ENCODE measurements at places on chromosomes 5 and 9.

DNA sequence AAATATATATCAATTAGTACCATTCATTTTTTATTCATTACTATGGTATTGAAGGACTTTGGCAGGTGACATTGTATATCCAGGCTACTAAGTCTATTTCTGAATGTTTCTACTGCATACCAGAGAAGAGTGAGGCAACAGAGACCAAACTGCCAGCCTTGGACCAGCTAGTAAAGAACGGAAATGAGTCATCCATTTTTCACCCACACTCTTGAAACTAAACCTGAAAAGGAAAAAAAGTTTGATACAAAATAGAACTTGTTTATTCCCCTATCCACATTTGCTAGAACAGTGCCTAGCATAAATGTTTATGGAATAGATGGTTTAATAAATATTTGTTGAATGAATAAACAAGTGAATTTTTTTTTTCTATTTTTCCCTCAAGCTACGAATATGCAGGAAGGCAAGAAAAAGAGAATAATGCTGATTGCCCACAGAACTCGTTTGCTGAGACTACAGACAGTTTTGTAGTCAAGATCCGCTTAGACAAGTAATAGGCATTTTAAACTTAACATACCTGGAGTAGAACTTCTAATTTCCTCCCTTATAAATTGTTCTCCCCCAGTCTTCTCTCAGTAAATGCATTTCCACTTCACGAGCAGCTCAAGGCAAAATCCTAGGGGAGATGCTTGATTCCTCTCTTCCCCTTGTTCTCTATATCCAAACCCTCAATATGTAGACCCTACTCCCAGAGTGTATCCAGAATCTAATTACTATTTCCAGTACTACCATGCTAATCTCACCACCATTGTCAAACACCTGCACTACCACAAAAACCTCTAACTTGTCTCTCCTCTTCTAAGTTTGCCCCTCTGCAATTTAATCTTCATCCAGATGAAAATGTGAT lies 146.2 kb upstream of the RASA1 start:
- no peak for DNase-seq

DNA sequence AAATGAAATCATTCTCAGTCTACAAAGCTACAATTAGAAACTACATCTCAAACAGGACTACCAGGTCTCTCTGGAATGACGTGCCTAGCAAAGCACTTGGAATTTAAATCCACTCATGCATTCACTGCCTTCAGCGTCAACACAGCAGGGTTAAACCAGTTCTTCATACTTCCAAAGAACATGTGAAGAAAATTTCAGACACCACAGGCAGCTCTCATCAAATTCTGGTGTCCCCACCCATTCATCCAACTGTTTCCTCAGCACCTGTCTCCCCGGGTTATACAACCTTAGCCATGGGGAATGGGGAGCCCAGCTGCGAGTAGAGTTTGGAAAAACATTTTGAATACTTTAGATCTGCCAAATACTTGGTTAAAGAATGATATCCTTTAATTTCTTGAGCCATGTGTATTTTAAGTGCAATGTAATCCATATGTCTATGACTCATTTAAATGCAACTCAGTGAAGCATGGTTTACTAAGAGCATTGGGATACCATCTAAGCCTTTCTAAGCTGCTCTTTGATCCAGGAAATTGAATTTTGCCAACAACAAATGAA lies 17.5 kb downstream of the ADAM19 start:
- DNase-seq: no peak

DNA sequence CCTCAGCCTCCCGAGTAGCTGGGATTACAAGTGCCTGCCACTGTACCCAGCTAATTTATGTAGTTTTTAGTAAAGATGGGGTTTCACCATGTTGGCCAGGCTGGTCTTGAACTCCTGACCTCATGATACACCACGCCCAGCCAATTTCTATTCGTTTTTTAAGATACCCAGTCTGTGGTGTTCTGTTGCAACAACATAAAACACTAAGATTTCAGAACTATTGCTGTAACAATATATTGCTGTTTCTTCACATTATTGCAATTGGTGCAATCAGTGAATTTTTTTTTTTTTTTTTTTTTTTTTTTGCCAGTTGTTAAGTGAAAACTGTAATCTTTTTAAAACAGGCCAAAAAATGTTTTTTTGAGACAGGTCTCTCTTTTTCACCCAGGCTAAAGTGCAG lies 9.9 kb downstream of the SRP19 start:
- DNase-seq: no peak

GRCh38 chr5:16702964-16703363 lies 86.2 kb upstream of the RETREG1 start:
- DNase-seq: no peak

- DNase-seq: no peak
Observed at GRCh38 chr5:83590966-83591365, 119.4 kb downstream of the VCAN start.

DNA sequence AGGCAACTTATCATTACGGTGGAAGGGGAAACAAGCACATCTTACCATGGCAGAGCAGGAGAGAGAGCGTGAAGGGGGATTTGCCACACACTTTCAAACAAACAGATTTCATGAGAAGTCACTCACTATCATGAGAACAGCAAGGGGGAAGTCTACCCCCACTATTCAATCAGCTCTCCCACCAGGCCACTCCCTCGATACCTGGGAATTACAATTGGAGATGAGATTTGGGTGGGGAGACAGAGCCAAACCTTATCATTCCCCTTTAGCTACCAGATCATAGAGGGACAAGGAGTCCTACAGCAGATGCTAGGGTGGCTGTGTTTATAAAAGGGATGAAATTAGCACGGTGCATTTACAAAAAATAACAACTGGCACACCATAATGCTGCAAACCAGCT lies 2149.4 kb upstream of the ACO1 start:
- no peak for DNase-seq

GRCh38 chr5:145585-146323 lies 45.5 kb upstream of the LRRC14B start:
- no peak for DNase-seq

DNA sequence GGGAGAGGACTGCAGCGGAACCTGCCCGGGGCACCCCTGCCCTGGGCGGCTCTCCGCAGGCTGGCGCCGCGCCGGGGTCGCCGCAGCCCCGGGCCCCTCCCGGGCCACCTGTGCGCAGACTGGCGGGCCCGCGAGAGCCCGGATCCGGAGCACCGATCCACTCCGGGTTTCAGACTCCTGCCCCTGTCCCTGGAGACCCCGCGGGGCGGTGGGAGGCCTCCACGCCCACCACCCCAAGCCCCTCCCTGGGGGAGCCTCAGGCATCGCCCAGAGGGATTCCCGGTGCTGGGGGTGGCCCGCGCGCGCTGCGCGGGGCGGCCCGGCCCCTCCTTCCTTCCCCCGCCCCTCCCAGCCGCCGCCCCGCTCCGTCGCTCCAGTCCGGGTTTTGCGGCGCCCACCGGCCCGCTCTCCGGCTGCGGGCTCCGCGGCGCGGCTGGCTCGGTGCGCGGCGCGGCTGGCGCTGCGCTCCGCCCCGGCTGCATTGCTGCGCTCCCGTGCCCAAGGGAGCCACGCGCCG lies at the start of gene UNC5A:
TSS of gene UNC5A (plus strand) at position 479 of the 517 bp plus-strand sequence. CDS start 192 bp downstream, outside the sequence.
- no peak for DNase-seq

GRCh38 chr9:128732576-128732975 lies 8.6 kb upstream of the ZDHHC12 start:
- DNase-seq: no peak

GRCh38 chr9:95101326-95101725 lies 216.2 kb downstream of the FANCC start:
- DNase-seq: no peak

- DNase-seq: no peak
Observed at GRCh38 chr9:37324691-37325490, 97.6 kb upstream of the GRHPR start.

DNA sequence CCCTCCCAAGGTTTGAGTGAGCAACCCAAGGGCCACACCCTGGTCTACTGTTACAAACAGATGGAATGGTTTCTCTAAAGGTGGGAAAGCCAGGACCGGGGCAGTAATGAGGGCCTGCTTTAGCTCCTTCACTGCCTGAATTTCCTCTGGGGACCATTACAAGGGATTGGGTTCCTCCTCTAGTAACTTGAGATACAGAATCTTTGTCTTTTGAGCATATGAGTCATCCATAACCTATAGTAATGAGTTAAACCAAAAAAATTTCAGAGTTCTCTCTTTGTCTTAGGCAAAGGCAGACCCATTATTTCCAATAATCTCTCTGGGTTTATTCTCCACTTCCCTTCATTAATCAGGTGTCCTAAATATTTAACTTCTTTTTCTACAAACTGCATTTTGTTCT lies 618.8 kb downstream of the HINT1 start:
- DNase-seq: no peak

GRCh38 chr5:13252699-13253098 lies 691.8 kb downstream of the DNAH5 start:
- no peak for DNase-seq

DNA sequence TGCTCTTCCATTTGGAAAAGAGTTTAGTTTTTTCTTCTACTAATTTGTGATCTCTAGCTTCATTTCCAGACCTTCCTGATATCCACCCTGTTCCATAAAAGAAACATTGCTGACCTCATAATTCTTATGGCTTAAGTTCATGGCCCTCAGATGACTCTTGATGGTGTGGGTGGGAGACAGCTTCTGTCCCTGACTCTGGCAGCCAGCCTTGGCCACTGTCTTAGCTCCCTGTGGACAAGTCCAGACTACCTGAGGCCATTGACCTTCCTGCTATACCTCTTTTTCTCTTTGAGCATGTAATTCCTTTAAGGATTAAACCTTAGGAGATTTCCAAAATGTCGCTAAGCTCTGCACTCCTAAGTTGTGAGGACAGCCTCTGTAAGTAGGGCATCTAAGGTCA lies 101.1 kb upstream of the DAP start:
- no peak for DNase-seq

Measured in activated CD4-positive, CD25-positive, alpha-beta regulatory T cell (primary cell).